SJCRH30 (cell line): ENCODE measurements at places on chromosomes 2 and 18. TPM values are rescaled to one million over a fixed set of nuclear protein-coding genes. Genes with fewer than 3 reads are reported as not detected.

Gene LYPD6
- total RNA-seq: 10.4 and 11.5 TPM in 2 replicates

GRCh38 chr2:188079196-188079595 lies 212.5 kb upstream of the GULP1 start:
- peak; percentile 56 for DNase-seq
- H3K4me3 ChIP-seq: no peak overlapping the region
- no peak overlapping the region for H3K27ac ChIP-seq

GRCh38 chr18:27599202-27599829 lies 414.2 kb upstream of the CHST9 start:
- H3K27ac ChIP-seq: no peak overlapping the region
- H3K4me3 ChIP-seq: no peak overlapping the region
- no peaks in the 10 kb centered on the region for H3K4me1 ChIP-seq
- H3K36me3 ChIP-seq: no peaks in the 10 kb centered on the region
- no peaks in the 10 kb centered on the region for H3K27me3 ChIP-seq

DNA sequence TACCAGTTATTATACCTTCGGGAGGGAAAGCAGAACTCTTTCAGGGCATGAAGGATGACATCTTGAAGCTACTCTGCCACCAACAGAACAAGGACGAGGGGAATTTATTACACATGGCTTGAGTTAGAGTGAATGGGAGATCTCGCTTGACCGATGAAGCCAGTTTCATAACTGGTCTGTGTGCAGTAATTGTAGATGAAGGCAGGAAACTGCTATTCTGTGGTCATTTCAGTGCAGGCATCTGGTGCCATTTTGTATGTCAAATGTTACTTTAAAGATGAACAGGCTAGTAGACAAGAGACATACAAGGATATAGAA lies 20.5 kb downstream of the GREB1 start:
- H3K27me3 ChIP-seq: no peaks in the 10 kb centered on the region
- peak overlapping the region; percentile 15; the same call in 1 of the 2 replicates for H3K27ac ChIP-seq
- no peaks in the 10 kb centered on the region for H3K36me3 ChIP-seq
- peak overlapping the region; percentile 13; the same call in 1 of the 2 replicates for H3K4me3 ChIP-seq
- H3K4me1 ChIP-seq: peaks cover 21% of the 10 kb centered on the region

- H3K36me3 ChIP-seq: peaks cover 61% of the 10 kb centered on the region
- no peak overlapping the region for H3K4me3 ChIP-seq
- DNase-seq: peak; percentile 66
- H3K27ac ChIP-seq: no peak overlapping the region
- H3K4me1 ChIP-seq: peaks cover 63% of the 10 kb centered on the region
Observed at GRCh38 chr2:69188182-69188900, 175.4 kb downstream of the ANTXR1 start.
